ENCODE measurements at places on chromosomes 4 and X.

- DNase-seq, result no peak
Observed at GRCh38 chr4:16952462-16952871, 54.0 kb upstream of the LDB2 start.

DNA sequence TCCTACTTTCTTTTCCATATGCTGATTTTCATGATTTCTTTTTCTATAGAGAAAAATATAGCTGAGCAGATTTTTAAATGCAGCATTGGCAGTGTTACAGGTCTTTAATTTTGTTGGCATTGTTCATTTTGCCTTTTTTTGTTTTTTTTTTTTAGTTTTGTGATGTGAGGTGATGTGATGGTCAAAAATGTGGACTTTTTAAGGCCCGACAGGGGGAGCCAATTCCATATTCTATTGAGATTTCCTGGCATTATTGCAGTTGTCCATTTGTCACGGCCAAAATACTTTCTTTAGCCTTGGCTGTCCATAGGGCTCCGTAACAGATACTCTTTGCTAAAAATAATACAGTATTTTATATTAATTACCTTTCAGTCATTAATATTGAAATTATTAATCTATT lies 47.8 kb downstream of the SLIT2 start:
- DNase-seq, result peak; percentile 6

GRCh38 chr4:47478804-47479203 lies 6.3 kb upstream of the ATP10D start:
- DNase-seq, result no peak

- DNase-seq, result no peak
Observed at GRCh38 chr4:135207531-135207930, 1005.9 kb upstream of the PABPC4L start.

DNA sequence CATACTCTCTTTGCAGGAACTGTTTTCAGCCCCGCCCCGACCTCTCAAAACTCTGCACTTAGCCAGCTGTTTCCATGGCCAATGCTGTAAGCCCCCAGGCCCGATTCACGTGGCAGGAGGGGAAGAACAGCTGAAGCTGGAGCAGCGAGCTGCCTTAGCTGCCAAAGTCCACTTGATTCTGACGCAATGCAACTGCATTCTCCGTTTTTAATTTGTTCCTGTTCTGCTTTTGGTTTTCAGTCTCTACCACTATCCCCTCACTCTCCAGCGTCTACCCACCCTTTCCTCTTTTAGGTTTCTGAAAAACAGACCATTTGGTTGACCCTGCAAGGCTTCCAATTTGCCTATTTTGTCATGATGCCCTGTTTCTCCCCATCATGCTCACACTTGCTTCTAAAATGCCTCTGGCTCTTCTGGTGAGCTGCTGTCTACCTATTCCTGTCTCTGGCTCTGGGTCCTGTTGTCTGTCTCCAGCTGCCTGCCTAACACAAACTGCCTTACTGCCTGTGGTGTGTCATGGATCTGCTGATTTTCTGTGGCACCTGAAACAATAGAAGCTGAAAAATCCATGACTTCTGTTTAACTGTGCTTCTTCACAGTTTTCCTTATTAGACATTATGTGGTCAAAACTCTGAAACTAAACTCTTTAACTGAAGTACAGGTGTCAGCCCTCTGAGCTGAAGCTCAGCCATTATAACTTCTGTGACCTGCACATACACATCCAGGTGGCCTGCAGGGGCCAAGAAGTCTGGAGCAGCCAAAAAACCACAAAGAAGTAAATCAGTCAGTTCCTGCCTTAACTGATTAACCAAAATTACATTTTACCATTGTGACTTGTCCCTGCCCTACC lies 160.5 kb upstream of the AGTR2 start:
- DNase-seq, result no peak

- DNase-seq, result peak; percentile 62
Observed at GRCh38 chrX:11787564-11787963, 29.5 kb downstream of the MSL3 start.

GRCh38 chr4:38673130-38673978 lies 9.4 kb downstream of the KLF3 start:
- no peak for DNase-seq

DNA sequence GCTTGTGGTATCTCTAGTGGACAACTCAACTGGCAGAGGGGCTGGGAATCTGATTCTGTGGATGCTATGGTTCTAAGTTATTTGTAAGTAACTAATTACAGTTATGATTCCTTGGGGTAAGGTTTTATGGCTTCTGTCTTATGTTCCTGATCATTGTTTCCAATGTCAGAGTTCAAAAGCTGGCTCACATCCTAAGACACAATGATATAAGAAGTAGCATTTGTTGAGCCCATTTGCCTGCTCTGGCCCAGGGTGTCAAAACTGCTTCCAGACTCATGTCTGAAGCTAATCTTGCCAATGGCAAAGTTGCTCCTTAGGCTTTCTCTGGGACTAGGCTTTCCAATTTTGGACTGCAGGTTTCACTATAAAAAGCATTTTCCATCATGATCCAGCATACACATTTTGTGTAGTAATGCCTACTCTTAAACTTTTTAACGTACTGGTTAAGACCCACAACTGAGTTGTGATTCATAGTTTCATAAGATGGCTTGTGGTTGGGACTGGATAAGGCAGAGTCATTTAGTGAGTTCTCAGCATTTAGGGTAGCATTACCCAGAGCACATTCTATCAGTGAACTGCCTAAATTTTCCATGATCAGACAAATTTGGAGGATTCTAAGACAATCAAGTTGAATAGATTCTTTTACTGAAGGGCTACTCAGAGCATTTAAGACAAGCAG lies 50.0 kb downstream of the CCNI start:
- no peak for DNase-seq

DNA sequence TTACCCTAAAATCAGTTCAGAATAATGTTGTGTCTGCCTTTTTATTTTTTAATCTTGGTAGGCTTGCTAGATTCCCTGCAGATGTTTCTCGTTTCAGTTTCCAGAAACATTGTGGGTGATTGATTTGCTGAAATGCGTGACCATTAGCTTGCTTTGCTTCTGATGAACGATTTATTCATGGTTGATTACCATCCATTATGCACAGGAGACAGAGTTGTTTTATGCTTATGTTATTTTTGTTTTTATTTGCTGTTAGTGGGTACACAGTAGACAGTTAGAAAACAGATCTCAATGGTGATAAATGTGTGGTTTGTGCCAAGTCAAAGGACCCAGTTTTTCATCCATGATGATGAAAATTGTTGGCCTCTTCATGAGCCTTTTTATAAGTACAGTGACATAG lies 455.6 kb upstream of the BOD1L1 start:
- no peak for DNase-seq

GRCh38 chr4:187711586-187711985 lies 284.0 kb upstream of the ZFP42 start:
- no peak for DNase-seq

DNA sequence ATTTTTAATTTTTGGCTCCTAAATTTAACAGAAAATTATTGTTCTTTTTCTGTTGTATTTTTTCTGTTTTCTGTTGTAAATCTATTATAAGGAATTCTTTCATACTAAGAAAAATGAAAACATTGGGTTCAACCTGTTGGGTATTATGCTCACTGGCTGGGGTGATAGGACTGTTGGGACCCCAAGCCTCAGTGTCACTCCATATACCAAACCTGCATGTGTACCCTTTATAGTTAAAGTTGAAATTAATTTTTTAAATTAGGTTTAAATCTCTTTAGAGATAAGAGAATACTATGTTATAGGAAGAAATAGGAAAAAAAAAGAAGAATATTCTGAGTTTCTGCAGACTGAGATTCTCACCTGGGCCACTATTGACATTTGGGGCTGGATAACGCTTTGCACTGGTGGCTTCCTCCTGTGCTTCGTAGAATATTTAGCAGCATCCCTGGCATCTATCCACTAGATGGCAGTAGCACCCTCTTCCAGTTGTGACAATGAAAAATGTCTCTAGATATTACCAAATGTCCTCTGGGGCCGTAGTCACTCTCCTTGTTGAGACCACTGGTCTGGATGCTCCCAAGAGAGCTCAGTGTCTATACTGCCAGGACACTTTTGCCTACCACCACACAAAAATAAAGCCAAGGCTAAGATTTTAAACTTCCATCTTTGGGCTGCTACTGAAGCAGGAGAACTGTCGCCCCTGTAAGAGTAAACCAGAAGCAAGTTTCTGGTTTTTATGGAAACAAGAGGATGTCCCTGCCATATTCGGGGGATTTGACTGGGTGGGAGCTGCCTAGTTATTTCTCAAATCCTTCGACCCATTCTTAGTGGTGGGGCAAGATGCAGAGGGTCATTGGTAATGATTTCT lies 22.4 kb upstream of the CLTRN start:
- DNase-seq, result peak; percentile 62

- DNase-seq, result no peak
Observed at GRCh38 chr4:117134386-117134785, 49.0 kb upstream of the TRAM1L1 start.

GRCh38 chrX:27675493-27675892 lies 85.3 kb downstream of the DCAF8L2 start:
- DNase-seq, result no peak

GRCh38 chr4:74189331-74190043 lies 31.6 kb downstream of the MTHFD2L start:
- DNase-seq, result peak; percentile 77

- DNase-seq, result peak; percentile 44
Observed at GRCh38 chrX:136262812-136263315, 11.7 kb upstream of the MAP7D3 start.

GRCh38 chrX:102964940-102965339 lies 27.9 kb downstream of the RAB40AL start:
- DNase-seq, result no peak

DNA sequence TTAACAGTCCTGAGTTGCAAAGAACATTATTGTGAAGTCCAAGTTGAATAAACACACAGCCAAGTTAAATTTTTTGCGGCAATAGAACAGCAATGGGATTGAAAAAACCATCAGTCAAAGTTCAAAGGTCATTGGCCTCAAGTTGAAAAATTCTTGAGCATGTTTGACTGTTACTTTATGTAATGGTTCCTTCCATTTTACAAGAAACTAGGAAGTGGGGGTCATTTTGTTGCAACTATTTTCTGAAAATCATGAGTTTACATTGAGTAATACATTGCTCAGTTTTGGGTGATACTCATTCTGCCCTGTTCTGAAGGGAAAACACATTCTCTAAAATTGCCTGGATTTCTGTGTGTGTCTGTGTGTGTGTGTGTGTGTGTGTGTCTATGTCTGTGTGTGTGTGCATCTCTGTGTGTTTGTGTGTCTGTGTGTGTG lies 5.2 kb upstream of the IRF2 start:
- no peak for DNase-seq

GRCh38 chr4:159267869-159268285 lies 165.0 kb downstream of the RAPGEF2 start:
- no peak for DNase-seq

DNA sequence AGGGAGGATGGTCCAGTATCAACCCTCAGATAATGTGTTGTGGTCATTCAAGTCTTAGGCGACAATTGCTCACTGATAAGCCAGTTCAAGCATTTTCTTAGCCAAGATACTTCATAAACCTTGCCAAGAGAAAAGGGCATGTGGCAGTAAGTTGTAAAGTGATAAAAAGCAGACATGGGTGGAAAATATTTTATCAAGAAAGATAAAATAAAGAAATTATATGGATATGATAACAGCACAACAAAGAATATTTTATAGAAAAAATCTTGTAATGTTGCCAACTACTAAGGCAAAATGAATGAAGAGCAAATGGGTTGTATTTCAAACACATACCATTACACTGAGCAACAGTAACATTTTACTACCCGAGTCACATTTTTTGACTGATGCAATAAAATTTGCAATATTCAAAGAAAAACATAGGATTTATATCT lies 217.4 kb upstream of the PITX2 start:
- no peak for DNase-seq

- no peak for DNase-seq
Observed at GRCh38 chr4:185192059-185192458, 11.7 kb downstream of the CFAP97 start.

GRCh38 chr4:153371701-153372234 lies 27.3 kb downstream of the MND1 start:
- no peak for DNase-seq

DNA sequence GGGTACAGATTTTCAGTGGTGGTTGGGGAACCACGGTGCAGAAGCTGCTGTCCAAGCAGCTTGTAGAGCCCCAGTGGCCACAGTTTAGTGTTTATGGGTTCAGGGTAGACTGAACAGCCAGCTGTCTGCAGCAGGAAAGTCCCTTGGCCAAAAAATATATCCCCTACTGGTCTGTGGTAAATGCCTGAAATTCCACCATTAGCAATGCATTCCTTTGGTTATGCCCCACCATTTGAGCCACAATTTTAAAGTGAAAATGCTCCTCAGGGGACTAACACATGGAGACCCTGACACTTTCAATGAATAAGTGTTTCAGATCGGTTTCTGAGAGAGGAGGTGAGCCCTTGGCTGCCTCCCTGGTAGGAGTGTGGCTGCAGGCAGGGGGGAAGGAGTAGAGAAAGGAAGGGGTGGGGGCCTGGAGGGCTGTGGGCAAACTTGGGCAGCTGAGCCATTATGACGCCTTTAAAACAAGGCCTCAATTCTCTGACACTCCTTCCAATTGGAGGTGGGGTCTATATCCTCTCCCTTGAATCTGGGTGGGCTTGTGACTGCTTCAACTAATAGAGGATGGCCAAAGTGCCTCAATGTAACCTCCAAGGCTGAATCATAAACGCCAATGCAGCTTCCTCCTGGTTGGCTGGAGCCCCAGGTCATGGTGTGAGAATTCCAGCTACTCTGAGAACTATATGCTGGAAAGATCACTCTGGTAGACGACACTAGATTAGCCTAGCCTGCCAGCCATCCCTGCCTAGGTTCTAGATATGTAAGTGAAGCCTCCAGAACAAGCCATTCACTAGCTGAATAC lies 75.8 kb upstream of the ATP6AP2 start:
- DNase-seq, result peak; percentile 2

- DNase-seq, result no peak
Observed at GRCh38 chr4:2074588-2074987, 15.5 kb downstream of the NAT8L start.

DNA sequence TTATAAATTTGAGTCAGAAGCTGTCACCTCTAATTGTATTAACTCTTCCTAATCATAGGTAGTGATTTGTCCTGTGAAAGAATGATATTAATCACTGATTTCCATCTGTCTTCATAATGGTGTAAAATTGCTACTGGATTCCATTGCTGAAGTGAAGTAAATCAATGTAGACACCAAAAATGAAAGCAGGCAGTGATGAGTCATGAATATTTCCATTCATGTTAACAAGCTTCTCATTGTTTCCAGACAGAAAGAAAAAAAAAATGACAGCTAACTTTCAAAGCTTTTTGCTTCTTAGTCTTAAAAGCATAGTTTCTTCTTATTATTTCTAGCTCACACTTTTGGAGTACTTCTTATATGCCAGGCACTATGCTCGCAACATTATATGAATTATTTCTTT lies 21.5 kb downstream of the FAM114A1 start:
- DNase-seq, result peak; percentile 90

DNA sequence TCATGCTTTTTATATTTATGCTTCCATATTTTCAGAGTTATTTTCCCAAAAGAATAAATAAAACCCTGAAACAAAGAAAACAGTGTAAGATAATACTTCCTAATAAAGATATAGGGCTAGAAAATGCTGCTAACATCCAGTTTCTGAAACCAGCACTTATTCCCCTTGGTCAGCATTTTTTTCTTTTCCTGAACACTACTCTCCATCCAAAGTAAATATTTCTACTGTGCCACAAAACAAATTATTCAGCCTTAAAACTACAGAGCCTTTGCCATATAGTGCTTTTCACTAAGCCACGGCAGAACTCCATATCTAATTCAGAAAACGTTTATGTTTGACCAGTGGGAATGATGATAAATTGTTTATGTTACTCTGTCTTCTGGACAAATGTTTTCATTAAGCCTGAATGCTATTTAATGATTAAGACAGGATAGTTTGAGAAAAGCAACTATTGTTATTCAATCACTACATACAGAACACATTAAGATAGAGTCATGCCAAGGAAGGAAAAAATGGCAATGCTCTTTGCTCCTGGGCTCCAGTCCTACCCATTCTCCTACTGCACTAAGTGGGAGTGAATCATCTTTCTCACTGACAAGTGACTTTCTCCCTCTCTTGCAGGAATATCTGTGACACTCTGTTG lies 723.9 kb downstream of the FAT4 start:
- DNase-seq, result no peak

Measured in lung microvascular endothelial cell (primary cell).